ENCODE measurements at places on chromosomes 6 and 20.

- DNase-seq, result peak; percentile 28
Observed at GRCh38 chr6:14945461-14946185, 300.2 kb upstream of the JARID2 start.

DNA sequence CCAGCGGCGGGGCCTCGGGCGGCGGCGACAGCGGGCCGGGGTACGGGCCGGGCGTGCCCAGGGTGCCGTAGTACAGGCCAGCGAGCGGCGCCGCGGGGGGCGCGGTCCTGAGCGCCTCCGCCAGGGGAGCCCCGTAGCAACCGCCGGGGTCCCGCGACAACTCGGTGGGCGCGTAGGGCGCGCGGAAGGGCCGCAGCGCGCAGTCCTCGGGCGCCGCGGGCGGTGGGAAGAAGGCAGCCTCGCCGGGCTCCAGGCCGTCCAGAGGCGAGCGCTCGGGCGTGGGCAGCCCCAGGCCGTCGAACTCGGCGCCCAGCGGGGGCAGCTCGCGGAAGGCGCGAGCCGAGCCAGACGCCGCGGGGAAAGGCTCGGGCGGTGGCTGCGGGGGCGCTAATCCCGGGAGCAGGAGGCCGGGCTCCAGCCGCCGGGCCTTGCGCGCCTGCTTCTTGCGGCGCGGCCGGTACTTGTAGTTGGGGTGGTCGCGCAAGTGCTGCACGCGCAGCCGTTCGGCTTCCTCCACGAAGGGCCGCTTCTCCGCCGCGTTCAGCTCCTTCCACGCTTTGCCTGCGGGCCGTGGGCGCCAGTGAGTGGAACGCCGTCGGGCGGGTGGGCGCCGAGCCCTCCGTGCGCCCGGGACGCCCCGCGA lies 916 bp downstream of the SOX18 start:
- DNase-seq, result no peak

GRCh38 chr6:108755257-108756240 lies 92.7 kb upstream of the ARMC2 start:
- peak; percentile 66 for DNase-seq

- DNase-seq, result no peak
Observed at GRCh38 chr6:13334953-13335352, 6.6 kb upstream of the TBC1D7 start.

GRCh38 chr6:85747666-85748065 lies 105.0 kb upstream of the SYNCRIP start:
- peak; percentile 25 for DNase-seq

DNA sequence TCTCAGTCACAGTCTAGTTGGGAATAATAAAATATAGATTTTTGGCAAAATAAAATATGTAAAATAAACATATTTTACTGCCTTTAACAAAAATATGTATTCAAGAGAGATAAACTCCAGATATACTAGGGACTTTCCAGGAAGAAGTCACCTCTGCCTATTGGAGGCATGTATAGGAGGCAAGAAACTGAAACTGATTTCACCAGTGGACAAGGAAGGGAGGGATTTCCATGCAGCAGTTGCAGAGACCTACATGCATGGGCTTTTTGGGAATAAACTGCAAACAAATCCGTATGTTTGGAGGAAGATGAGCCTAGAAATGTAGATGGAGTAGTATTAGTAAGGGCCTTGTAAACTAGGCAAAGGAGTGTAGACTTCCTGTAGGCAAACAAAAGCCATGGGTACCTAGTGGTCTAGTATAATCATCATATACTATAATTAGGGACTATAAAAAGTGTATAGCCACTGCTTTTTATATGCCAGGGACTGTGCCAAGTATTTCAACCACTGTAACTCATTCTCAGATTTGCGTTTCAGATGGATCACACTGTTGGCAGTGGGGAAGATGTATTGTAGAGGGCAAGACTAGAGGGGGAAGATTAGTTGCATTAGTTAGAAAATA lies 38.9 kb downstream of the CD109 start:
- DNase-seq, result no peak

- peak; percentile 73 for DNase-seq
Observed at GRCh38 chr20:37524859-37525708, 2.6 kb downstream of the BLCAP start.

DNA sequence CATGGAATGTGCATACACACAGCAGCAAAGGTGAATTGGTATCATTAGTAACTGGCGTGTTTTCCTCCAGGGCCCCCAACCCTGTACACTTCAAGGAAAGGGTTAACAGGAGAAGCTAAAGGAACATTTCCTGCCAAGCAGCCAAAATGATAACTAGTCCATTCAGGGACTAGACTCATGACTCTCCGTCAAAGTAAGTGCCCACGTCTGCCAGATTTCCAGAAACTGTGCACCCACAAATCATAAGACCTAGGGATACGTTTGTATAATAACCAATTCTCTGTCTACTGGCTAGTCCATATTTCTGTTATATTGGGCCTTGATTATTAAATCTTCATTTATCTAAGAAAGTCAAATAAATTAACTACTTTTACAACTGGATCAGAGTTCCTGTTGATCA lies 76.0 kb upstream of the NHSL1 start:
- no peak for DNase-seq

DNA sequence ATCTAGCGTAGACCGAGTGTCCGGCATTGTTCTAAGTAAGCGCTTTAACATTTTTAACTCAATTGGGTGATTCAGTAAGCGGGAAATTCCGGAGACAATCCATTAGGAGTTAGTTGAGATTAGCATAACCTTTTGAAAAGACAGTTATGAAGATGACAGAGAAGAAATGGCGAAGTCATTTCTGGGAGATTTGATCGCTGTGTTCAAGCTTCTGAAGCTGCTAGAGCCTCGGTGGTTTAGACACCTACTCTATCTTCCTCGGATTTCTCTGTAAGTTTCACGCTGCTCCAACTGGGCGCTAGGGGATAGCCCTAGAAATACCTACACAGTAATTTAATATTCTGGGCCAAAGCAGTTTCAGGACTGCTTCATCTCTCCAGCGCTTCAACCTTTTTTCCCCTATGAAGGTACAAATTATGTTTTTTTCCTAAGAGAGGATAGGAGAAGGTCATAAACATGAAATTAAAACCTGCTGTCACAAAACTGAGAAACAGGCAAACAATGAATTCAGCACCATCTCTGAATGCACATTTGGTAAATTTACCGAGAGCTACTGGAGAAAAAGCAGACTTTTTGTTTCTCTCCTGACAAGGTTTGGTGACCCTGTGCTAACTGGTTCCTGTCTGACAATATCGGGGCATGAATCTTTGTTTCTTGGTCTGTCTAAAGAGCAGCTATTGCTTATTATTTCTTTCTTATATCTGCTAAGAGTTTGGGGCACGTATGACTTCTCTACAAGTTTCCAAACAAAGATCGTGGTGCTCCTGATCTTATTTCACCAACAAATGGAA lies 22.4 kb downstream of the ZNF311 start:
- peak; percentile 52 for DNase-seq

- DNase-seq, result no peak
Observed at GRCh38 chr6:93972791-93973190, 553.4 kb upstream of the EPHA7 start.

DNA sequence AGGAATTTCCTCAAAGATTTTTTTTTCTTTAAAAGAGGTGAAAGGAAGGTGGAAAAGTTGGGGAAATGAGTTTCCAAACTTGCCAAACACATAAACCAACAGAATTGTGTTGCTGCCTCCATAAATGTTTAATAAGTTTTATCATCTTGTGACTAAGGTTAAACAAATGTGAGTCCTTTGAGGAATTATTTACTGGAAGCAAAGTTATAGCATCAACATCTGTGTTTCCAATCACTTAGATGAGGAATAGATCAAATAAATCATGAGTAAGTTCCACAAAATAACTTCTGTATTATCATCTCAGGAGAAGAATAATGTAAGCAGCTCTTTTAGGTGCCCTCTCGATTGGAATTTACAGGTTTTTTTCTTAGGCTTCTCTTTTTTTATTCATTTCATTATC lies 20.5 kb downstream of the TSHZ2 start:
- peak; percentile 39 for DNase-seq

DNA sequence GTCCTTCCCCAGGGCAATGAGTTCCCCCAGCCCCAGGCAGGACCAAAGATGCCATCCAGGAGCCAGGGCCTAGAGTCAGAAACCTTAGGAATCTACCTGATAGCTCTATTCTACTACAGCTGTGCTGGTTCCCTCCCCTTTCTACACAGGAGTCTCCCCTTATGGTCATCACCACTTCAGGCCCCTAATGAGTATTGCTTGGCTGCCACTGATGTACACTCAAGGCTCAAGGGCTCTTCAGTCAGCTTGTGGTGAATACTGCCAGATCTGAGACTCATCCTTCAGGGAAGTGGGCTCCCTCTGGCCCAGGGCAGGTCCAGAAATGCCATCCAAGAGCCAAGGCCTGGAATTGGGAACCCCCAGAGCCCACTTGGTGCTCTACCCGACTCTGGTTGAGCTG lies 248.6 kb downstream of the ALDH8A1 start:
- DNase-seq, result no peak

- DNase-seq, result no peak
Observed at GRCh38 chr20:58765780-58766179, 73.2 kb downstream of the NPEPL1 start.

DNA sequence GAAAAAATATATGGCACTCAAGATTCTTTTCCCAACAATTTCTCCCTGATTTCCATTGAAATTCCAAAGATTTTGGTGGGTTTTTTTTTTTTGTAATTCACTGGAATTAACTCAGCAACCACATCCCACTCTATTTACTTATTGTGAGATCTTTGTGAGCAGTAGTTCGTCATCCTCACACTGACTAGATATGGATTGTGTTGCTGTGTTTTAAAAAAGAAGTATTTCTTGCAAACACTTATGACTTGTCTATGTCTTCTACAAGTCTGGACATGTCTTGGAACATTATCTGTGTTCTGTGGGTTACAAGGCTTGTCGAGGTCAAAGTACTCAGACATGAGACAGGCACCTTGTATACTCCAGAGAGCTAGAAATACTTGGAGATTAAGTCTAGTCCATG lies 7.3 kb upstream of the TENT5A start:
- DNase-seq, result no peak

GRCh38 chr6:119090256-119090655 lies 11.8 kb upstream of the FAM184A start:
- no peak for DNase-seq

DNA sequence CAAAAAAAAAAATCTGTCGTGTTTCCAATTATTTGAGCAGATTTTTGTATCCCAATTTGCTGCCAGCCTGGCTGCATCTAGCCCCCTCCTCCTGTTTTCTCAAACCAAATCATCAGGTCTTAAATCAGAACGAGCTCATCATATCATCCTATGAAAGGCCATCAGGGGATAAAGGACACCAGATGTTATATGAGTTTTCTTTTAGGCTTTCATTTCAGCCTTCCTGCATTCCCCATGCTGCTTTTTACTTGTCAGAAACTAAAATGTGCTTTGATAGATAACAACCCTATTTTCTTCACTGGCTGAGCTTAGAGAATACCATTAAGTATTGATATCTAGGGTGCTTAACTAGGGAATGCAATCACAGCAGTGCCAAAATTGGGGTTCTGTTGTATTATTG lies 968.4 kb upstream of the SLC35B3 start:
- DNase-seq, result no peak

DNA sequence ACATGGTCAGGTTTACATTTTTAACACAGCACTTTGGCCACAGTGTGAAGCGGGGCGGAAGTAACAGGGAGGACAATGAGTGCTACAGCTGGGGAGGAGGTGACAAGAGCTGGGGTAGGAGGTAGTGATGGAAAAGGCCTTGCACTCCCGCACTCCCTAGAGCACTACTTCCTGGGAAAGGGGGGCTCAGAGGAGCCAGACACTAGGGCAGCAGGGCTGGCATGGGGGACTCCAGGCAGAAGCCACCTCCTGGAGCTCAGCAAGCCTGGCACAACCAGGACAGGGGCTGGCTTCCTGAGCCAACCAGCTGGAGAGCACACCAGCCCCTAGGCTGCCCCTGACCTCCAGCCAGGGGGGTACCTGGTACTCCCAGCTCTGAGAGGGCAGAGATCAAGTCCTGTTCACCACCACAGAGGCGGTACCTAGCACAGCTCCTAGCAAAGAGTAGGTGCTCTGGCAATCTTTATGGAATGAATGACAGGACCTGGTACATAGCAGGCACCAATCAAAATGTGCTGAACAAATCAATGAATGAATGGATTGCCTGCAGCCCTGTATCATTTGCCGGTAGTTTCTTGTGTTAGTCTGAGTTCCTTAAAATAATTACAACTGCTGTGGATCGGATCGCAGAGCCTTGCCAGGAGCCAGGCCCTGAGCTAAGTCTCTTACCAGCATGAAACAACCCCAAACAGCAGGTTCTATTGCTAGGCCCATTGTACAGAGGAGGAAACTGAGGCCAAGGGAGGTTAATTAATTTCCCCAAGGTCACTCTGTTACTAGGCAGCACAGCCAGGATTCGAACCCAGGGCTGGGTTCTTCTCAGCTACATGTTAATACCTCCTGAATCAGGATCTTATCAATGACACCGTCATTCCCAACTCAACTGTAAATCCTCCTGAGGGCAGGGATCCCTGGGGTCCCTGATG lies 15.5 kb downstream of the NOL4L start:
- DNase-seq, result no peak

DNA sequence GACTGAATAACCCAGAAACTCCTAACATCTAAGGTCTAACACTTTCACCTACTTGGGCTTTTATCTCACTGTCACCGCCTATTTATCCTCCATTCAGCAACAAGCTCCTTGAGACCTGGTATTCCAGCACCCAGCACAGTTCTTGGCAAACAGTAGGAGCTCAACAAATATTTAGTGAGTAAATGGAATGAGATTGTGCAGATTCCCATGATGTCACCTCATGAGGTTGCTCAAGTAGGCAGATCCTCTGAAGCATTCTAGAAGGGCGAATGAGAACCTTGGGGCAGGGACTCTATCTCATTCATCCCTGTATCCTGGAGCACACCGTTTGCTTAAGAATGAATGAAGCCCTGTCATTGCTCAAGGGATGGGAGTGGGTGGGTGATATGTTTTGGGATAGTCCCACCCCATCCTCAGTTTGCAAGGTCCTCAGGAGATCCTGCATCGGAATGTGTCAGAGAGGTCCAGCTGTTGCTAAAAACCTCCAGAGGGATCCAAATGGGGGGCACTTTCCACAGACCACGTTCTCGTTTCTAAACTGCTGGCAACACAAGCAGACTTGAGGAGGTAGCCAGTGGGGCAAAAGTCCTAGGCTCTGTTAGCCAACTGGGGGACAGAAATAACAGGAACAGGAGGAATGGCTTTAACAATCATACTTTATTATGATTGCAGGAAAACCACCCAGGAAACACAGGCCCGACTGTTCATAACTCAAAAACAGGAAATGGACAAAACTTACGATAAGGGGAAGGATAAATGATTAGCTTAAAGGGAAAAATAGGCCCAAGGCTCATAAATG lies 42.0 kb downstream of the EDN1 start:
- peak; percentile 51 for DNase-seq

GRCh38 chr6:113338644-113339043 lies 518.5 kb upstream of the MARCKS start:
- no peak for DNase-seq

- DNase-seq, result peak; percentile 95
Observed at GRCh38 chr6:158057213-158057987, 75.7 kb downstream of the SYNJ2 start.

- peak; percentile 83 for DNase-seq
Observed at GRCh38 chr6:39553860-39554802, 171.1 kb downstream of the KIF6 start.

- DNase-seq, result no peak
Observed at GRCh38 chr6:131640100-131640499, 3.0 kb downstream of the ENPP3 start.

Measured in AG10803 (cell line).